RCC 7860 (cell line): ENCODE measurements at places on chromosomes 2 and 18.

GRCh38 chr2:33383855-33384598 lies 92.4 kb upstream of the RASGRP3 start:
- DNase-seq, result no peak

GRCh38 chr2:44949329-44950151 lies 8.0 kb downstream of the SIX3 start:
- no peak for DNase-seq

DNA sequence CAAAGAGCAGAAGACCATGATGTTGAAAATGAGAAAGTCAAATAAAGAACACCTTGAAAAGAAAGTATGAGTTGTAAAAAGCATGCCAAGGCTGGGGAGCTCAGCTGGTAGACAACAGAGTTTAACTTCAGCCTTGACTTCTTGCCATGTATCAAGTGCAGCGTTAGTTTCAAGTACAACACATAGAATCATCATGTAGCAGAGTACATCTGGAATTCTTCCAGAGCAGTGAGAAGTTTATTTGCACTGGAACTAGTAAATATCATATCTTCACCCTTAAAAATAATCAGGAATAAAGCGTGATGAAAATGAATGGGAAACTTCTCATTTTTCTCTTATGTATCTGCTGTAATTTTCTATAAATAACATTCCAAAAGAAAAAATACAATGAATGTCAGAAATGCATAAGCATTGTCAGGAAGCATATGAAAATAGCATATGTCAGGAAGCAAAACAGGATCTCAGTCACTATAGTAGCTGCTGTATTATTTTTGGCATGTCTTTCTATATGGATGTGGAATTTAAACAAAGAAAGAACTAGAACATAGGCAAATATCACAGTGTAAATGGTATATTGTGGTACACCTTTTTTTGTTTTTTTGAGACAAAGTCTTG lies 10.1 kb upstream of the SULT1C4 start:
- DNase-seq, result no peak

DNA sequence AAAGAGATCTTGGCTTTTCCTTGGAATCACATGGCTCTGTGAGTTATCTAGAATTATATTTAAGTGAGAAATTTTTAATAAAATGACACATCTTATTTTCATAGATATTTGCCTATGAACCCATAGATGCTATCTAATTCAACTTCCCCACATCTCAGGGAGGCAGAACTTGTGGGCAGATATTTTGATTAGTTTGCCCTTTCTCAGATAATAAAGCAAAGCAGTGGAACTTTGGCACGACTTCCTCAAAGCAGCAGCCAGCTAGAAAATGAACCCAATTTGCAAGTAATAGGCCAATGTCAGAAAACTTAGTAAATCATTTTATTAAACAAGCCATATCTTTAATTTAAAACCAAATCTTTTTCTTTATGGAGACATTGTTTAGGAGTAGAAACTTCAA lies 32.7 kb downstream of the RAB27B start:
- DNase-seq, result no peak

GRCh38 chr2:46098621-46099062 lies 198.6 kb upstream of the EPAS1 start:
- DNase-seq, result peak; percentile 50

DNA sequence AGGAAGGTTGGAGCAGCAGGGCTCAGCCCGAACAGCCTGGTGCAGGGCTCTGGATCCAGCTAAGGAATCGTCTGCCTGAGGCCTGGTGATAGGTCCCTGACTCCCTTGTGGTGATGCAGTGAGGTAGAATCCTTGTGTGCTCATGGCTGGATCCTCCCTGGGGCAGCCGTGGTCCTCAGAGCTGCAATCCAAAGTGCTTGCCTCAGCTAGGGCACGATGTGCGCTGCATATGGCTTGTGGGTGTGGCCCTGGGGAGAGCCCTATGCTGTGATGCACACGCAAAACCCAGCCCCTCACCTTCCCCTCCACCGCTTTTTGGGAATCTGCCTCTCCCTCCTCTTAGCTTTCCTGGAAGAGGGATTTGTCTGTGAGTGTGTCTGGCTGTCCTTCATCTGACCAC lies 142.2 kb downstream of the DYSF start:
- DNase-seq, result no peak

DNA sequence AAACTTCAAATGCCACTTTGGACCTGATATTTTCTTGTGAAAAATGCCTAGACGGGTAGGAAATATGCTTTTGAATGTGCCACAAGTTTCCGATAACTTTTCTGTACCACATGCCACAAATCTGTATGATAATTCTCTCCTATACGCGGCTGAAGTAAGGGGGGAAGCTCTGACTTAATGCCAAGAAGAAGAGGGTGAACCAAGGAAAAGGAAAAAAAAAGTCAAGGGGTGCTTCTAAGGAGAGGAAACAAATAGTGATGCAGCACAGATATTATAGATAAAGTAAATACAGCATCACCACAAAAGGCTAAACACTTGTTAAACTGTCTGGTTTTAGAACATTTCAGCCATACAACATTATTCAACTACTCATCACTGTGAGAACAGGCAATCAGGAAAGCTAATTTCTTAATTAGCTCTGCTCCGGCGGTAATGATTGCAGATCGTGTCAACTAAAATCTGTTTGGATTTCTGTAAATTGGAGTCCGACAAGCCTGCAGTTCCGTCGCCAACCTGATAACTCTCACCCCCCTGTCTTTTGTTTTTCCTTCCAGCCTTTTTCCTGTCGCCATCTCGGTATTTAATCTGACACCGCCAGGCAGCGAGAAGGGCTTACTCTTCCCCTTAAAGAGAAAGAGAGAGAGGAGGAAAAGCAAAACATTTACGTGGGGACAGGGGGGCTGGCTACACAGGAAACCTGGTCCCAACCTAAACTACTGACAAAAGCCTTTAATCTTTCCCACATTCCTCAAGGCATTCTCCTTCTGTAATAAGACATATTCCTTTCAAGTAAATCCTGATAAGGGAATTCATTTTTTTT lies 67.5 kb downstream of the ZEB2 start:
- DNase-seq, result no peak

- DNase-seq, result no peak
Observed at GRCh38 chr2:241582806-241583205, 24.3 kb downstream of the BOK start.

DNA sequence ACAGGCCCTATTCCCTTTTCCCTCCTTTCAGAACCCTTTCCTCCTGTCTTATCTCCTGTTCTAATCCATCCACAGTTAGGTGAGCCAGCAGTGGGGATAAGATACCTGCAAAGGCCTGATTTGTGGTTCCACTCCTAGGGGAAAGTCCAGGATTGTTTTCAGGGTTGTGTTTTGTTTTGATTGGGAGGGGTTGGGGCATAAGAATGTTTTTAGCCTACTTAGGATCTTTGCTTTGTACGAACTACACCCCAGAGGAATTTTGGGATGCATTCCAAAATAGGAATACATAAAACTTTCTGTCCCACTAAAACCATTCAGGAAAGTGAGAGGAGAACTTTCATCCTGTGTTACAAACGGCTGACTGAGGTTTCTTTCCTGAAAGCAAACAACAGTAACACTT lies 150.8 kb upstream of the PGAP1 start:
- no peak for DNase-seq

GRCh38 chr2:88170472-88170892 lies 336 bp downstream of the THNSL2 start:
- DNase-seq, result no peak

DNA sequence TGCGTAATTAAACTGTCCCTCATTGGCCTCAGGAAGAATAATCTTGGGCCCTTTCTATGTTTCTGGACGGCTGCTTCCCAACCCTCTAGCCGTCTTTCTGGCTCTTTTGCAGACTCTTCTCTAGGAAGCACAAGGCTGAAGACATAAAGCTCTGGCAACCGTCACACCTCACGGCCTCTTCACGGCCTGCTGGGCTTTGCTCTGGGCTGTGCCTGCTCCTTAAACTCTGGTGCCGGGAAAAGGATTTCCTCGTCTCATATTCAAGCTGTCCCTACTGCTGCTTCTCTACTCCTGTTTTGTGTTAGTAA lies 36.0 kb upstream of the WIPF1 start:
- peak; percentile 20 for DNase-seq

- DNase-seq, result no peak
Observed at GRCh38 chr2:126635281-126635680, 20.7 kb upstream of the GYPC start.

GRCh38 chr2:121049131-121049530 lies 235.9 kb downstream of the TFCP2L1 start:
- no peak for DNase-seq

GRCh38 chr18:37420315-37420880 lies 145.2 kb downstream of the CELF4 start:
- DNase-seq, result peak; percentile 6

GRCh38 chr18:78981394-78981831 lies 1.8 kb downstream of the SALL3 start:
- DNase-seq, result no peak

DNA sequence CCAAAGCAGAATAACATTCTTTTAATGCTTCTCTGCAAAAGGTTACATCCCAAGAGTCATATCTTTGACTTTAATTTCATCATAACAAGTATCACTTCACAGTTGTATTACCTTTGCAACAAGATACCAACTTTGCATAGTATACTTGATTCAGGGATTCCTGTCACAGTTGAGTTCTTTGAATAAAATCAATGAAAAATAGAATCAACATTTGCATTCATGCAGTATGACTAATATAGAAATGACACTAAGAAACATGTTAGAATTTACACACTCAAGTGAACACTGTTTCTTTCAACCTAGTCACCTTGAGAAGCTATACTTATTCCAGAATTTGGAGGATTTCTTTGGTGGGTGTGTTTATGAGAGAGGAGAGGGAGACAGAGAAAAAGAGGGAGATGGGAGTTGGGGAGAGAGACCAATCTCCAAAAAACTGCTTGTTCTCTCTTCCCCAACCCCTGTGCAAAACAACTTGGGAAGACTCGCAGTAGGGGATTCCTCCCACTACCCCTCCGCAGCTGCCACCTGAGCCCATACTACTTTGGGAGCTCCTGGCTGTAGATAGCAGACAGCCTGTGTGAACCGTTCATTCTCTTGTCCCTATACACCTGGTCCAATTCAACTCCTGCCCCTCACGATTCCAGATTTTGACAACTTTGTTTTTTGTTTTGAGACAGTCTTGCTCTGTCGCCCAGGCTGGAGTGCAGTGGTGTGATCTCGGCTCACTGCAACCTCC lies 57.7 kb downstream of the PELI1 start:
- DNase-seq, result no peak

DNA sequence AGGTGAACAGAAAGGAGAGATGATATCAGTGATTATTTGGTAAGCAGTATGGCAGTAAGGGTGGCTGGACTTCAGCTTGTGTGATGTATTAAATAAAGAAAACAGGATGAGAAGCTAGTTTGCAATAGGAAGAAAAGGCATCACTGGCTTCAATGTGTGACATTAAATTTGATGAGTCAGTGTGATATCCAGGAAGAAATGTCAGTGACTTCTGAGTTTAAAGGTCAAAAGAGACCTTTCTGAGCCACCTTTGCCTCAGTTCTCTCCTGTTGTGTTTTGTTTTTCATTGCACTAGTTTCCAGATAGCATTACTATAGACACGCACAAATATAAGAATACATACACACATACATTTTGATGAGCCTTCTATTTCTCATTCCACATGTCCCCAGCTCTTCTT lies 105.6 kb downstream of the PIGN start:
- DNase-seq, result no peak

GRCh38 chr2:213107728-213108127 lies 43.7 kb downstream of the IKZF2 start:
- DNase-seq, result no peak

GRCh38 chr2:49111456-49111855 lies 42.9 kb downstream of the FSHR start:
- DNase-seq, result no peak

DNA sequence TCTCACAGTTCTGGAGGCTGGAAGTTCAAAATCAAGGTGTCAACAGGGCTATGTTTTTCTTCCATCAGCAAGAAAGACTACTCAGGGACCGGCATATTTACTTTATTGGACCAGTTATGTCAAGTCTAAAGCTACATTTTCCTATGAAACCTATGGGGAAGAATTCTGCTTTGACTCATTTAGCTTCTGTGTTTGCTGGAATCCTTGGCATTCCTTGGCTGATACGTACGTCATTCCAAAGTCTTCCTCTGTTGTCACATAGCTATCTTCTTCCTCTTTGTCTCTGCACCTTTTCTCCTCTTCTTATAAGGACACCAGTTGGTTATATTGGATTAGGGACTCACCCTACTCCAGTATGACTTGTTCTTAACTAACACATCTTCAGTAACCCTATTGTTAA lies 137.4 kb upstream of the FBXO11 start:
- DNase-seq, result no peak

DNA sequence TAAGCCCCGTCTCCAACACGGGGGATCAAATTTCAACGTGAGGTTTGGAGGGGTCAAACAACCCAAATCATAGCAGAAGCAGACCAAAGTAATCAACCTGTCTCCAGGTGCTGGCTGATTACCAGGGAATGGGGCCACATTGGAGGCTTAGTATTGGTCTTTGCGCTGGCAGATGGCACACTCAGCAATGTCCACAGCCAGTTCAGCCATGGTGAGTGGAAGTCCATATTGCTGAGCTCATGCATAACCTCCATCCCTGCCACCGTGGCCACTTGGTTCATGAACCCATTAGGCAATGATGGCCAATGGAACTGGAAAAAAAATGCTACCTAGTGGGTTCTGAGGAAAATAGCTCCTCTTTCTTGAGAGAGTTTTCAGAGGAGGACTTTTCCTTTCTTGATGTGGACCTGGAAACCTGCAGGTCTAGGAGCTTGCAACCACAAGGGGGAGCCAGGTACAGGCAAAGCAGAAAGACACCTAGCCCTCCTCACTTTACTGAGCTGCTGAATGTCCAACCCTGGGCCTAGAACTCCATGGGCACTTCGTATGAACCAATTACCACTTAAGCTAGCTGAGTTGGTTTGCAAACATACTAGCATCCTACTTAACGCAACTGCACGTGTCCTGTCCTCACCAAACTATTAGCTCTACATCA lies 128.0 kb upstream of the GYPC start:
- peak; percentile 26 for DNase-seq

GRCh38 chr2:96146153-96146880 lies 1.1 kb upstream of the DUSP2 start:
- DNase-seq, result no peak

- DNase-seq, result no peak
Observed at GRCh38 chr18:37575646-37576045, 10.0 kb upstream of the CELF4 start.

GRCh38 chr2:68943581-68944568 lies 8.8 kb downstream of the GKN2 start:
- DNase-seq, result peak; percentile 60

GRCh38 chr2:208978946-208979345 lies 444.9 kb upstream of the MAP2 start:
- DNase-seq, result no peak
